ENCODE measurements at places on chromosomes 5 and 9.

DNA sequence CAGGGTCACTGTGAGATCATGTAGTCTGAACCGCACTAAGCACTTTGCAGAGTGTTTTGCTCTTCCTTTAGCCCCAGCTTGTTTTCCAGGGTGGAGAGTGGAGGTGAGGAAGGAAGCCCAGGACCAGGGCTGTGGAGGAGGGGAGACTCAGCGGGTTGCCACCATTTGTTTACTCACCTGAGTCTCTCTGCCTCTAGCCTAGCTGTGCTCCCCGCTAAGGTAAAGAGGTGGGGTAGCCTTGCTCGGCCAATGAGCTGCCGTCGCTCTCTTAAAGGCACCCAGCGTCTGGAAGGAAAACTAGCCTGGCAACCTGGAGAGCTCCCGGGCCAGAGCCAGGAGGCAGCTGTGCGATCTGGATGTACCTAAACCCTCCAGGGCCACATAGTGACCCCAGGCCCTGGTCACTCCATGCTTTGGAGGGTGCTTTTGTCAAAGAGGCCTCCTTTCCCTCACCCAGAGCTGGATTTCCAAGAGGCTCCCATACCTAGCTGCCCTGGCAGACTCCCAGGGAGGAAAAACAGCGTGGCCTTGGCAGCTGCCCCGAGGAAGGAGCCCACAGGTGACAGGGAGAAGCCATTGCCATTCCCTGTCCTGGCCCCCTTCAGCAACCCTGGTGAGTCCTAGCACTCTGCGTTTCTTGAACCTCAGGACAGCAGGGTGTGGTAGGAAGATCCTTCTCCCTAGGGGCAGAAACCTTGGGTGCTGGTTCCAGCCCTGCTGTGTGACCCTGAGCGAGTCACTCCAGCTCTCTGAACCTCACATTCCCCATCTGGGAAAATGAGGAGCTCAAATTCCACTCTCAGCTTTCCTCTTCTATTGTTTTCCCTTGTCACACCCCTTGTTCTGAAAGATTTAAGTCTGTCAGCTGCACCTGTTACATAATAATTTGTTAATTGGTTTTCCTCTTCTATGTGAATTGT is 42.4 kb upstream of the LARP1 start:
- H3K27ac ChIP-seq, result peak overlapping the region; percentile 39
- no peaks in the 10 kb centered on the region for H3K27me3 ChIP-seq
- peaks cover 29% of the 10 kb centered on the region for H3K4me1 ChIP-seq
- peak overlapping the region; percentile 22 for H3K4me3 ChIP-seq
- DNase-seq, result no peak
- H3K36me3 ChIP-seq, result no peaks in the 10 kb centered on the region

DNA sequence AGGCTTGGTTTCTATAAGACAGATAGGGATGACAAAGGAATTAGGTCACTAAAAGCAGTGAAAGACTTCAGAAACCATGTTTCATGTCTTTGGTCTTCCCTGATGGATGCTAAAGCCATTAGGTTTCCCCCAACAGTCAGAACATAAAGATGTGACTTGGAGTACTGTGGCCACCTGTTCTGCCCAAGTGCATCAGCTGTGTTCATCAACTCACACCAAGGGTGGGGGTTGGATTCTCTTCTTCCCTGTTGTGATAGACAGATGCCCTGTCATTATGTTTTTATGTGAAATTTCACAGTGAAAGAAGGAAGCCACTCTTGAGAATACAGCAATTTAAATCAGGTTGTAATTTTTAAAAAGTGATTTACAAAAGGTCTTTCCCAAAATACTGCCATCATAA is 196.8 kb downstream of the SH3GL2 start:
- no peaks in the 10 kb centered on the region for H3K36me3 ChIP-seq
- H3K4me3 ChIP-seq, result no peak overlapping the region
- DNase-seq, result no peak
- no peak overlapping the region for H3K27ac ChIP-seq
- no peaks in the 10 kb centered on the region for H3K27me3 ChIP-seq

GRCh38 chr5:100903039-100903887 is at the start of gene ST8SIA4:
ST8SIA4 (minus strand) TSS chr5:100903282; CDS start chr5:100902955, 327 bp downstream.
- peaks cover 21% of the 10 kb centered on the region for H3K27me3 ChIP-seq
- no peaks in the 10 kb centered on the region for H3K36me3 ChIP-seq
- H3K4me3 ChIP-seq, result peak within 1 kb of the TSS; percentile 66
- no peak for DNase-seq
- no peak within 1 kb of the TSS for H3K27ac ChIP-seq
- peaks cover 4% of the 10 kb centered on the region for H3K4me1 ChIP-seq

DNA sequence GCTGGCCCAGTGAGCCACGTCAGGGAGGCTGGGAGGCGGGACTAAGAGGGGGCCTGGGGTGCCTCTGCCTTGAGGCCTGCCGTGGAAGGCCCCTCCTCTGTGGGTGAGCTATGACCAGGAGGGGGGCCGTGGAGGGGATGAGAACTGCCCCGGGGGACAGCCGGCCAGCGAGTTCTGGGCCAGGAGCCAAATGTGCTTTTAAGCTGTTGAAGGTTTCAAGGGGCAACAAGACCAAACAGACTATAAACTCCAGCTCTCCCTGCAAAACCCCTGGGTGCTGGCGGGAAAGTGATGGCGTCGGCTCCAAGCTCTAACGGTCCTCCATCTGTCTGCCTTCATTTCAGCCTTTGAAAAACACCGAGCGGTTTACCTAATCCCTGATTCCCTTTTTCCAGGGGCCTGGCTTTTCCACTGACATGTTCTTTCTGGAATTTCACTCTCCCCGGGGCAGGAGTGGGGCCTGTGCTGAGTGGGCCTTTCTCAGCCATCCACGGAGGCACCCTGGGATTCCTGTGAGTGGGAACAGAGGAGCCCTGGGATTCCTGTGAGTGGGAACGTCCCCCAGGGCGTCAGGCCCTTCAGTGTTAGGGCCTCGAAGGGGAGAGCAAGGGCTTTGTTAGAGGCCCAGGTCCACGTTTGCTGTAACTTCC is 65.6 kb downstream of the COL5A1 start:
- H3K36me3 ChIP-seq, result no peaks in the 10 kb centered on the region
- H3K27ac ChIP-seq, result no peak overlapping the region

- H3K4me3 ChIP-seq, result no peak overlapping the region
- H3K4me1 ChIP-seq, result peaks cover 6% of the 10 kb centered on the region
- no peaks in the 10 kb centered on the region for H3K27me3 ChIP-seq
- no peak for DNase-seq
Measured at GRCh38 chr9:129252937-129253802, 75.1 kb upstream of the IER5L start.

- H3K27me3 ChIP-seq, result no peaks in the 10 kb centered on the region
- no peak for DNase-seq
Measured at GRCh38 chr9:133731876-133732638, 6.1 kb downstream of the SARDH start.

- H3K36me3 ChIP-seq, result peaks cover 28% of the 10 kb centered on the region
- H3K4me3 ChIP-seq, result no peak overlapping the region
- H3K27ac ChIP-seq, result no peak overlapping the region
- H3K4me1 ChIP-seq, result no peaks in the 10 kb centered on the region
- DNase-seq, result no peak
Measured at GRCh38 chr5:69103521-69103920, 9.7 kb downstream of the SLC30A5 start.

DNA sequence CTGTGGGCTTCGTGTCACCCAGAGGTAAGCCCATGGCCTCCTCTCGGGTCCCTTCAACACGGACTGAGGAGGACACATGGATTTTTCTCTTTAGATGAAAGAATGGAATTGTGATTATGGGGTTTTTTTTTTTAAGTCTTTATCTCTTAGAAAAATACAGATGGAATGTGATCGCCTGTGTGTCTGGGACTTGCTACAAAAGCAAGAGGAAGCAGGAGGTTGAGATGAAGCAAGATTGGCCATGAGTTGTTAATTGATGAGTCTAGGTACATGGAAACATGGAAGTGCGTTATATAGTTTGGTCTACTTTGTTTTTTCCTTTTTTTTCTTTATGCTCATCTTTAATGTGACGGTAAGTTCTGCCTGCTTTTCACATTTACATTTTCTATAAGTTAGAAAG is 14.6 kb downstream of the USP20 start:
- no peaks in the 10 kb centered on the region for H3K4me1 ChIP-seq
- no peak overlapping the region for H3K27ac ChIP-seq
- H3K4me3 ChIP-seq, result no peak overlapping the region
- no peaks in the 10 kb centered on the region for H3K27me3 ChIP-seq
- no peaks in the 10 kb centered on the region for H3K36me3 ChIP-seq
- DNase-seq, result no peak

DNA sequence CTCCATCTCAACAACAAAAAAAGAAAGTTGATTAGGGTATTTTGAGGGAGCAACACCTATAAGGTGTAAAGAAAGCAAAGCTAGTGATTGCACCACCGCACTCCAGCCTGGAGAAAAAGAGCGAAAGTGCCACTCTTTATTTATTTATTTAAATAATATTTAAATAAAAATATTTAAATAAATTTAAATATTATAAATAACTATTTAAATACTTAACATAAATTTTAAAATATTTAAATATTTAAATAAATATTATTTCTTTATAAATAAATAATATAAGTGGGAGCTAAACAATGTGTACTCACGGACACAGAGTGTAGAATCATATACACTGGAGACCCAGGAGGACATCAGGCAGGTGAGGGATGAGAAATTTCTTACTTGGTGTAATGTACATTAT is 64.4 kb upstream of the TRIO start:
- H3K4me3 ChIP-seq, result no peak overlapping the region
- H3K27me3 ChIP-seq, result no peaks in the 10 kb centered on the region
- DNase-seq, result no peak
- H3K36me3 ChIP-seq, result no peaks in the 10 kb centered on the region

DNA sequence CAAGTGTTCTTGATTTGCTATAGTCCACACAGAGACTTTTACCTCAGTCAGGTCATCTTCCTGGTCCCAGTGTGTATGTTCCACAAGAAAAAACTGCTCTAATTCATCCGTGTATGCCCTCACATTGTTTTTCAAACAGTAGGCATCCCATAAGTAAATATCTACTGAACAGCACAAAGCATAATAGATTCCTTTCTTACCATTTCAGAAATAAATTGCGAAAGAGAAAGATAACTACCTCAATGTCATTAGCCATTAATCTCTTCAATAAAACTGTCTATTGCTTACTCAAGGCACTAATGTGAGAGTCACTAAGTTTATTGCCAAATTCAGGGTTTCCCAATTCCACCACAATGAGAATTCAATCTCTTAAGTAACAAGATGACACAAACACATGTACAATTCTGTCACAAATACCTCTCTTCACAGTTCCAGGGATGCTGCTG is 9.6 kb downstream of the FBXW2 start:
- no peak overlapping the region for H3K4me3 ChIP-seq
- no peaks in the 10 kb centered on the region for H3K27me3 ChIP-seq
- no peak for DNase-seq
- no peaks in the 10 kb centered on the region for H3K4me1 ChIP-seq
- peaks cover 10% of the 10 kb centered on the region for H3K36me3 ChIP-seq
- no peak overlapping the region for H3K27ac ChIP-seq

GRCh38 chr5:10586008-10586407 is 22.1 kb downstream of the ANKRD33B start:
- peaks cover 26% of the 10 kb centered on the region for H3K4me1 ChIP-seq
- no peaks in the 10 kb centered on the region for H3K36me3 ChIP-seq
- no peak overlapping the region for H3K4me3 ChIP-seq
- no peak for DNase-seq

DNA sequence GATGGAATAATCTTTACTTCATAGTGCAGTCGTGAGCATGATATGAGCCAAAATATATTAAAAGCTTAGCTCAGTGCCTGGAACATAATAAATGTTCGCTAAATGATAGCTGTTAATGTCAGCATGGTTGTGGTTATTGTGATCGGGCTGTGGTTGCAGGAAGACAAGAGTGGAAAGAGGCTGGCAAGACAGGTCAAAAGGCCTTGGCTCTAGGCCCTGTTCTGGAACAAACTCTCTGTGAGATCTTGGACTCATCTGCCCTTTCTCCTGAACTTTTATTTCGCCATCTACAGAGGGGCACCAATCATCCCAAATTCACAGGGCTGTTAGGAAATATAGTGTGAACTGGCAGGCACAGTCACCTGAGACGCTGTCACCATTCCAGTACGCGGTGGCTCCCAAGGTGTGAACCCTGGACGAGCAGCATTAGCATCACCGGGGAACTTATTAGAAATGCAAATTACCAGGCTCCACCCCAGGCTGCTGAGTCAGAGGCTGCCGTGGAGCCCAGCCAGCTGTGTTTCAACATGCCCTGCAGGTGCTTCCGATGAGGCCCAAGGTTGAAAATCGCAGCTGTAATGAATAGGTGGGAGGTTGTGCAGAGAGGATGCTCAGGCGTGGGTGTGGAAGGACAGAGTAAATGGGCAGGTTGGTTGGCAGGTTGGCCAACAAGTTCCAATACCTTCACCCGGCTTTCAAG is 50.2 kb upstream of the SAP30L start:
- no peaks in the 10 kb centered on the region for H3K4me1 ChIP-seq
- H3K36me3 ChIP-seq, result no peaks in the 10 kb centered on the region
- H3K27ac ChIP-seq, result no peak overlapping the region

- DNase-seq, result no peak
- H3K4me1 ChIP-seq, result no peaks in the 10 kb centered on the region
- H3K27me3 ChIP-seq, result no peaks in the 10 kb centered on the region
- H3K36me3 ChIP-seq, result no peaks in the 10 kb centered on the region
- no peak overlapping the region for H3K27ac ChIP-seq
Measured at GRCh38 chr9:19527663-19528062, 118.9 kb downstream of the ACER2 start.

- no peak for DNase-seq
- no peak overlapping the region for H3K4me3 ChIP-seq
- H3K27ac ChIP-seq, result no peak overlapping the region
- no peaks in the 10 kb centered on the region for H3K36me3 ChIP-seq
- H3K27me3 ChIP-seq, result no peaks in the 10 kb centered on the region
Measured at GRCh38 chr5:129496421-129496820, 36.3 kb downstream of the ADAMTS19 start.

GRCh38 chr9:86057491-86057890 is 41.9 kb downstream of the GOLM1 start:
- no peaks in the 10 kb centered on the region for H3K4me1 ChIP-seq
- no peak for DNase-seq
- H3K4me3 ChIP-seq, result no peak overlapping the region
- no peaks in the 10 kb centered on the region for H3K27me3 ChIP-seq
- no peak overlapping the region for H3K27ac ChIP-seq
